ENCODE measurements at places on chromosomes 7 and 10.

- DNase-seq: no peak
Observed at GRCh38 chr10:90937645-90938258, 16.9 kb upstream of the ANKRD1 start.

DNA sequence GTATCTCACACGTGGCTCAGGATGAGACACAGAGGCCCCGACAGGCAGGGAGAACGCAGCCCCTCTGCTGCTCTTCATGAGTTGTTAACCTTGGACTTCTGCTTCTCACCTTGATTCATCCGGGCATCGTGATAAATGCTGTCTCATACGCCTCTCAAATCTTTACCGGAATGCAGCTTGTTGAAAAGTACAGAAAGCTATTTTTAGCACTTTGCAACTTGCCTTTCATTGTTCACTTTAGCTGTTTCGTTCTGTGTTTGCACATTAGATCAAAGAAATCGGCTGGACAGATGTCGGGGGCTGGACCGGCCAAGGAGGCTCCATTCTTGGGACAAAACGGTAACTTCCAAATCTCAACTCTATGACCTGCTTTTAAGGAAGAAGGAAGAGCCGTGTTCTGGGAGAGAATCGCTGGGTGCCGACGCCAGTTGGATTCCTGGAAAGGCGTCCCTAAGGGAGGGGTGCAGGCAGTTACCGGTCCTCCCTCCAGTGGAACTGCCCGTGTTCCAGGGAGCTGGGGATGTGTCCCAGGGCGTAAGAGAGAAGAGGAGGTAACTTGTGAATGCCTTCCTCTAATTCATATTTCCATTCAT, 49.3 kb downstream of the PFKP start:
- DNase-seq: no peak

DNA sequence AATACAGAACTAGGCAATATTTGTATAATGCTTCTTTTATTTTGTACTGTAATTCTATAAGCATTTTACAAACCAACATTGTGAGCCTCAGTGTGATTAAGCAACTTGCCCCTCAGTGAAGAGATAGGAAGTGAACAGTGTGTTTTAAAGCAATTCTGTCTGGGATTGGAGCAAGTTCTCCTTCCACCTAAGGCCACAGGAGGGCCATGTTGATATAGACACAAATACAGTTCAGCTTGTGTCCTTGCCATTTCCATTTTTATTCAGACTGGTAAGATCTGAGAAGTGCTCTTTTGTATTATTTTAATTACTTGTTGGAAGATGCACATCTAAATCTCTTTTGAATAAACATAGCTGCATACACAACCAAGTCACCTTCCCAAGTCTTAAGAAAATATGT, 416.3 kb upstream of the COBL start:
- DNase-seq: no peak

DNA sequence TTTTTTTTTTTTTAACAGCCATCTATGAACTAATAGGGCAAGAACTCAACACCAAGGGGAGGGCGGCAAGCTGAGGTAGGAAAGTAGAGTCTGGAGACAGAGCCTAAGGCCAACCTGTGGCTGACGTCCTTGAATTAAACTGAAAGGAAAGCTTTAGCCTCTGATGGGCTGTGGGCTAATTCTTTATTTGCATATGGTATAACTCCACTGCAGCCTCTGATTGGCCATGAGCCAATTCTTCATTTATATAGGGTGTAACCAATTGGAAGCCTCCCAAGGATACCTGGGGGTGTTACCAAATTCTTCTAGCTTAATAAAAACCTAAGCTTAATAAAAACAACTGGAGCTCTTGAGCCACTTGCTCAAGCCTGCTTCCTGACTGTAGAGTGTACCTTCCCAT, 10.3 kb downstream of the TYW1 start:
- DNase-seq: no peak

GRCh38 chr7:151432658-151433521, 7.1 kb downstream of the CRYGN start:
- no peak for DNase-seq

DNA sequence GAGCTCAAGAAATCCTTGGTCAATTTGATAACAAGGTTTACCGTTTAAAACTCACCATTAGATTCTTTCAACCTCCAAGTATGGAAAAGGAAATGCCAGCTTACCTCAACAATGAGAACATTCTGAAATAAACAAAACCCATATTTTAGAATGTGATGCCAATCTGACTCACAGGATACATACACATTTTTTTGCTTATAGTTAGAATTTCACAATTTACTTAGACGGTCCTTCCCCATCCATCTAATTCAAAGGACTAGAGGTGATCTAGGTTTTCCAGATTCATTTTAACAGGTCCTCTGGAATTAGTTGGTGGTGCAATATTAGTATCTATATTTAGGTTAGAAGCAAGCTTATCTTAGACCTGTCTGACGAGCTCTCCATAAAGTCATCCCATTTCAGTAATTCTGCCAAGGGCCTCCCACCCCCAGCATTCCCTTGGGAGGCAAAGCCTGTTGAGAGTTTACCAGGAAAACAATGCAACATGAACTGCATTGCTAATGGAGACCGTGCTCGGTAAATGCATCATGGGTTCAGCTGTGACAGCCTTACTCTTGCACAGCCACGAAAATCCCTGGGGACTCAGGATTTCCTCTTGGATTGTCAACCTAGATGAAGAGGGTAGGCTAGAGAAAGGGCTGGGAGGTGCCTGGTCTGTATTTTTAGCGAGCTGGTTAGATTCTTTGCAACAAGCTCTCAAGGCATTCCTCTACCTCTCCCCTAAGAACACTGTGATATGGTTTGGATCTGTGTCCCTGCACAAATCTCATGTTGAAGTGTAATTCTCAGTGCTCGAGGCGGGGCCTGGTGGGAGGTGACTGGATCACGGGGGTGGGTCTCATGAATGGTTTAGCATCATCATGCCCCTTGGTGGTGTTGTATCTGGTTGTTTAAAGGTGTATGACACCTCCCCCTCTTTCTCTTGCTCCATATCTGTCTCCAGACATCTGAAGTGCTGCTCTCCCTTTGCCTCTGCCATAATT, 93.8 kb downstream of the PRTFDC1 start:
- DNase-seq: peak; percentile 83

- peak; percentile 67 for DNase-seq
Observed at GRCh38 chr10:77716458-77717317, 79.1 kb upstream of the KCNMA1 start.

DNA sequence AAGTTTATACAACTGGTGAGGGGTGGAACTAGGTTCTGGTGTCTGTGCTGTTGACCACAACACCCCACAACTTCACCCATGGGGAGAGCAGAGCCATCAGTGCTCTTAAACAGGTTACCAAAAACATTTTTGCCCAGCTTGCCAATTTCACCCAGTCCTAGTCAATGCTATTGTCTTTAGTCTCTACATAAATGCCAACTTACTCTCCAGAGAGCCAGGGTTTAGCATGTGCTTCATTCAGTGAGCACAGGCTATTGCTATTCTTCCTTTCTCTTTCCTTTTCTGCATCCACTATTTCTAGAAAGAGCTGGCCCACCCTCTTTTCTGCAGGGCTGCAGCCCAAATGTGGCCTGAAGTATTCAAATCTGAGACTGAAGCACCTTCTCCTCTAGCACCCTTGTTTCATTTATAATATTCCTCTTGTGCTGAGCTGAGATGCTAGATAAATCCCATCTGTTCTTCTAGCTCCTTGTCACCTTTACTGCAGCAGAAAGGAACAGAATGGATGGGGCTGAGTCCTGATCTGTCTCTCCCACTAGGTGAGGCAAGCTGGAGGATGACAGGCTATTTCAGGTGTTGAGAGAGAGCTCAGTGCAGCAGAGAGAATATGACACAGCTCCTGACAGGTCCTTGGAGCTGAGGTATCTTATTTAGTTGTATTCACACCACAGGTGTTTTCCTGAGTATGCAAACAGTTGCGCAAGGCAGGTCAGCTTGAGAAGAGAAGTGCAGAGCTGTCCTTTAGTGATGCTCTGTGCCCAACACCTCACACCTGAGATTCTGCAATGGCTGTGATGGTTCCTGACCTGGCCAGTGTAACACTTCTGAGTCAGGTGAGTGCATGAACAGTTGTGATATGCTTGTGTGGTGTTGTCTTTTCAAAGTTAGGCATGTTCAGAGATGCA, 819.2 kb downstream of the CCSER2 start:
- no peak for DNase-seq

- DNase-seq: peak; percentile 13
Observed at GRCh38 chr7:70229242-70229641, 631.0 kb downstream of the AUTS2 start.

GRCh38 chr7:115329006-115329405, 407.1 kb downstream of the MDFIC start:
- DNase-seq: no peak

DNA sequence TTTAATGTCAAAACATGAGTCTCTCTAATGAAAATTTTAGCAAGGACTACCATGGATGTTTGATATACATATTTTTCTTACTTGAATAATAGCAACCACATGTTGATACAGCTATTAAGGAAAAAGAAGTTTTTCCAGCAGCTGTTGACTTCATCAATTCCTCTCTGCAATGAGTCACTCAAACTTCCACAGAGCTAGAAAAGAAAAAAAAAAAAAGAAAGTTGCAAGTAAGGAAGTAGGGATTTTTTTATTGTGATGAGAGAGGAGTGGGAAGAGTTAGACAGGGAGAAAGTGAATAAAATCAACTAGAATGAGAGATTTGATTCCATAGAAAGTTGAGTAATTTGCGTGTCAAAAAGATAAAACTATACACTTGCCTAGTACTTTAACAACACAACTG, 46.2 kb downstream of the CAV1 start:
- DNase-seq: peak; percentile 93

DNA sequence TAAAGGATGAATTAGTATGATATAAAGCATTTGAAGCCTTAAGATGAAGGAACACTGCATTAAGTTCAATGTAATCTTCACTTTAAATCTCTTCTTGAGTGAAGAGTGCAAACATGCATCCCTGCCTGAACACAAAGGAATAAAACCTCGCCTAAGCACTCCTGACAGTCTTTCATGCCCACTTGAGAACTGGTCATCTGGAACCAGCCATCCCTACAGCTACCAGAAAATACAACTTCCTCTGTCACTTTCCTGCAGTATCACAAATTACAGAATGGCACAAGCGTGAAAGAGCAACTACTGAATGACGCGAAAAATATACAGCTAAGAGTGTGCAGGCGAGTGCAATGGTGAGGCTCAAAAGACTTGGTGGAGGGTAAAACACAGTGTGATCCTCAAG, 1079.9 kb downstream of the CNTNAP2 start:
- no peak for DNase-seq

DNA sequence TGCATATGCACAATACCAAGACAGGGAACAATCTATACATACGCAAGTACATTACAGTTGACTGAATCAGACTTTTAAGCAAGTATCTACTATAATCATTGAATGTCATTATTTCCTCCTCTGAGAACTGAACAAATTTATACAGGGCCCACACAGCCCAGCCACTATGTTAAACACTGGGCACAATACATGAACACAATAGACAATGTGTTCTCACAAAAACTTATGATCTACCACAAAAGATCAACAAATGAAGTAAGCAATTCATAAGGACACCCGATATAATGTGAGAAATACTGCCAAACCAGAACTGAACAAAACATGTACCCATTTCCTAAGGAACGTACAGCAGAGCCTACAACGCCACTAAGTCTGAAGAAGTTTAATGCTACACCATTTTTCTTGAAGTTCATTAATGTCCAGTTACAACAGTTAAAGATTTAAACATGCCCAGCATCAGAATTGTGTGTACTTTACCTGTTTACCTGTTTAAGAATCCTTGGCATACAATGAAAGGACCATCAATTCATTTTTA, 31.5 kb downstream of the SHTN1 start:
- no peak for DNase-seq

DNA sequence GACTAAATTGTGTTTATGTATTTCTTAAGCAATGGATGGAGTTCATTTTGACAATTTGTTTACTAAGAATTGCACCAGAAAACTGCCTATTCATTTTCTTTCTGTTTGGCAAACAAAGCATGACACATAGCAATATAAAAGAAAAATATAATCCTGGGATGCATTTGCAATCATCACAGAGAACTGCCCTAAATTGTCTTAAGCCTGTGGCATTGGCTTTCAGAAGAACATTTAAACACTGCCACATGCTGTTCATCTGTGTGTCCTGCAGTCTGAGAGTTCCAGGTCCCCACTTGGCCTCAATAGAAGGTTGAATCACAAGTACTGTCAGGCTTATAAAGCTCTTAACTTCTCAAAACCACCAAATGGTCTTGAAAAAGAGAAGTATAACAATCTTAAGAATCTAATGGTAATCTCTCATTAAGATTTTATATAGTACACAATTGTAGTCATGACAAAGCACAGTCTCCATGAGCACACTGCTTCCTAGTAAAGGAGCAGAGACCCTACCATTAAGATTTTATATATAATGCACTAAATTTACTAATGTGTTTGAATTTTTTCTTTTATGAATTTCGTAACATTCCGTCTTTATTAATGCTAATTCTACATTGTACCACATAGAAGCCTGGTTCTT, 29.9 kb downstream of the RNLS start:
- DNase-seq: peak; percentile 90

DNA sequence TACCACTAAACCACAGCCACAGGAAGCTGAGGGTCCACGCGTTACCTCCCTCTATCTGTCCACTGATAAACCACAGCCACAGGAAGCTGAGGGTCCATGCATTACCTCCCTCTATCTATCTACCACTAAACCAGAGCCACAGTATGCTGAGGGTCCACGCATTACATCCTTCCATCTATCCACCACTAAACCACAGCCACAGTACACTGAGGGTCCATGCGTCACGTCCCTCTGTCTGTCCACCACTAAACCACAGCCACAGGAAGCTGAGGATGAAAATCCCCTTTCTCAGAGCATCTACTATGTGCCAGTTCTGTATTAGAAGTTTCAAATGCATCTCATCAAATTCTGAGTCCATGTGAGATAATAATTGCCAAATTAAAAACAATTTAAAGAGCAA, 589.3 kb downstream of the DNAJB6 start:
- DNase-seq: no peak

GRCh38 chr7:23373151-23374004, 74.2 kb downstream of the MALSU1 start:
- DNase-seq: peak; percentile 66

GRCh38 chr10:67284589-67284988, 358.8 kb downstream of the LRRTM3 start:
- no peak for DNase-seq

DNA sequence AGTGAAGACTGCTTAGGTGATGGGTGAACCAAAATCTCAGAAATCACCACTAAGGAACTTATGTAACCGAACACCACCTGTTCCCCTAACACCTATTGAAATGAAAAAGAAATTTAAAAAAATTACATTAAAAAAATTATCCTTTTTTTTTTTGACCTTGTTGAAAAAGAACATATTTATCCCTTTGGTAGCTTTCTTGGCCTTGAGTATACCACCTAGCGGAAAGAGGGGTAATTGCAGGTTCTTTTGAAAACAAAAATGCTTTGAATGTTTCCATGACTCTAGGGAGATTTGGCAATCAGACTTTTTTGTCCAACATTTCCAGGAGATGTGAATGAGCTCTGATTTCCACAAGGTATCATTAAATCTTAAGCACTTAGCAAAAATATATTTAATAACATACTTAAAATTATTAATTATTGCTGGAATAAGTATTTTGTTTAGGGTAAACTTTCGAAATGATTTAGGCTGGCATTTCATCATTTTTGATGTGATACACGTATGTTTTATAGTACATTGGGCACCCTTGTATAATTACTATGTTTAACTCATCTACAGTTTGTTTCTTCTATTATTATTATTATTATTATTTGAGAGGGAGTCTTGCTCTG, 47.0 kb upstream of the ELMO1 start:
- DNase-seq: peak; percentile 47

- DNase-seq: no peak
Observed at GRCh38 chr10:74814797-74815196, 11.6 kb upstream of the KAT6B start.

GRCh38 chr10:122188706-122189105, 82.4 kb upstream of the BTBD16 start:
- DNase-seq: no peak

- DNase-seq: peak; percentile 87
Observed at GRCh38 chr7:134593530-134594392, 44.9 kb downstream of the AKR1B15 start.
